CD8-positive, alpha-beta memory T cell (primary cell): ENCODE measurements at places on chromosomes 2 and 18. TPM values are rescaled to one million over a fixed set of nuclear protein-coding genes. Genes with fewer than 3 reads are reported as not detected.

DNA sequence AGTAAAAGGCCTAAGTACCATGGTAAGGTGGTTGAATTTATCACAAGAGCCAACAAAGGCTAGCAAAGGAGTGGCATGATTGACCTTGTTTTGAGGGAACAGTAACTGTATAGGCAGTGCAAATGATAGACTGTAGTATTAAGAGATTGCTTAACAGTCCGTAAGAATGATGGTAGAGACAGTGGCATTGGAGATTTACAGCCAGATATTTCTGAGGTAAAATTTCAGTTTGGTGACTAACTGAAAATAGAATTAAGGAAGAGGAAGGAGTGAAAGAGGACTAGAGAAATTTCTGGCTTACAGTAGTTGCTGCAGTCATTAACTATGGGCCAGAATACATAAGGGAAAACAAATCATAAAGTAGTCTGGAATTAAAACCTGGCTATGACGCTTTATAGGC, 4.4 kb upstream of the BAZ2B start:
- no peaks in the 10 kb centered on the region for H3K4me1 ChIP-seq
- DNase-seq = no peak
- no peaks in the 10 kb centered on the region for H3K36me3 ChIP-seq
- H3K4me3 ChIP-seq = no peak overlapping the region
- no peak overlapping the region for H3K27ac ChIP-seq

DNA sequence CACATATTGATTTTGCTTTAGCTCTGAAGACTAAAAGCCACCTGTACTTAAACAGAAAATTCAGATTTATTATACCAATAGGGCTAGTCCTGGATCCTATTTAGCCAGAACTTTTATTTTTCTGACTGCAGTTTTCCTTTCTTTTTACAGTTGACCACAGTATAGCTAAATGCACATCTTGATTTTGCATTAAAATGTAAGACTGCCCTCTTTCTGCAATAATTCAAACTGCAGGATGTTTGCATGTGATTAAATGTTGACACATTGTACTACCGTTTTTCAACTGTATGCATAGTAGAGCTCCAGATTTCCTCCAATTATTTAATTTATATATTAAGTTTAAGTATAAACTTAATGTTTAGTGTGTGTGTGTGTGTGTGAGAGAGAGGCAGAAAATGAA, 1262.9 kb downstream of the SUCLG1 start:
- H3K27ac ChIP-seq = no peak overlapping the region
- H3K4me1 ChIP-seq = no peaks in the 10 kb centered on the region
- no peaks in the 10 kb centered on the region for H3K27me3 ChIP-seq
- no peaks in the 10 kb centered on the region for H3K36me3 ChIP-seq
- H3K4me3 ChIP-seq = no peak overlapping the region

ARHGEF4 gene
- total RNA-seq = 0.51 TPM

GRCh38 chr18:45012286-45012685, 331.6 kb downstream of the SETBP1 start:
- no peak overlapping the region for H3K4me3 ChIP-seq
- H3K4me1 ChIP-seq = peaks cover 10% of the 10 kb centered on the region
- H3K27me3 ChIP-seq = no peaks in the 10 kb centered on the region
- no peak for DNase-seq
- H3K27ac ChIP-seq = no peak overlapping the region
